Ureter (tissue), 1 donor: ENCODE measurements at places on chromosomes 3 and 15.

DNA sequence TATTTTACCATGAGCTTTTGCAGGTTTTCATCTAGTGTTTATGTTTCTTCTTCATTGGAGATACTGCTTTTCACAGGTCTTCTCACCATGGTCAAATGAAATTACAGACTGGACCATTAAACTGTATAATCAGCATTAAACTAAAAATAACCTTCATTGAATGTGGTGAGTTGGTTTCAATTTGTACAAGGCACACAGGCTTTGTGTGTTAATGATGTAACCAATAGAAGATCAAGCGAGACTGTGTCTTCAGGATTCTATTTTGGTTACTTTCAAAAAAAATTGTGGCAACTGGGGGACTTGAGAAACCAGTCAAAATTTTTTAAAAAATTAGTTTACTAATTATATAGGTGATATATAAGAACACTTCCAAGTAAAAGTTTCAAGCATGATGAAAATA, 54.3 kb upstream of the GCSAM start:
- DNase-seq = no peak

DNA sequence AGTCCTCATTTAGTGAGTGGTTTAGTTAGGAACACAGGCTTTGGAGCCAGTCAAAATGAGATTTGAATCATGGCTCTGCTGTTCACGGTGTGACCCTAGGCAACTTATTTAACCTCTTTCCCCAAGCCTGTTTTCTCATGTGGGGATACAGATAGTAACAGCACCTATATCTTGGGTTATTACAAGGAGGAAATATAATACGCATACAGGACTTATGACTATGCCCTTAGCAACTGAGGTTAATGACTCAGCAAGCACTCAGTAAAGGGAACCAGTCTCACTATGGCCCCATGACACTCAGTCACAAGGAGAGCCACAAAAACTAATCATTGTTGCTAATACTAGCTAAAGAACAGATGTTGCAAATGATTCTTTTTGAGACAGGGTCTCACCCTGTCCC, 45.9 kb downstream of the SUMF1 start:
- DNase-seq = no peak

DNA sequence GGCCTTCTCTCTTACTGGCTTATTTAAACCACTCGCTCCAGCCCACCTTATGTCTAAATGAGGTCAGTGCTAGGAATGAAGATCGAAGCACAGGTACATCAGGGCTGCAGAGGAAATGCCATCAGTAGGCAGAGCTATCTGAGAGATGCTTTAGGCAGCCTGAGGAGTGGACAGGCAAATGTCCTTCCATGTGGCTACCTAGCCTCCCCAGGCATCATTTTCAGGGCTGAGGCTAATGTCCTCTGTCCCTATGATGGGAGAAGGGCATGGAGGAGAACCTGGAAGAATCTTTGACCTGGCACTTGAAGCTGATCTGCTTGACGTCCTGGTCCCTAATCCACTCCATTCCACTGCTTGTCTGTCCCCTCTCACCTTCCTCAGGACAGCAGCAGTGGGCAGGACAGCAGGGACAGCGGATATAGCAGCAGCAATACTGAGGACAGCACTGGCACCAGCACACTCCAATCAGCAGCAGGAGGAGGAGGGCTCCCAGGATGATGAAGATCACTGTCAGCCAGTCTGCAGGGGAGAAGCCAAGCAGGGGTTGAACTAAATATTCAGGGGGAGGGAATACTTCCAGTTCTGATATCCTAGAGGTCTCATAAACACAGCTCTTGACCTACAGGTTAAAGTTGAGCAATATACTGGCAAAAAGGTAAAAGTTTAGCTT, 21.0 kb downstream of the ILDR1 start:
- no peak for DNase-seq

GRCh38 chr3:87298111-87298718, 21.8 kb upstream of the POU1F1 start:
- DNase-seq = no peak

GRCh38 chr15:49103002-49103401, 52.4 kb downstream of the COPS2 start:
- DNase-seq = no peak

DNA sequence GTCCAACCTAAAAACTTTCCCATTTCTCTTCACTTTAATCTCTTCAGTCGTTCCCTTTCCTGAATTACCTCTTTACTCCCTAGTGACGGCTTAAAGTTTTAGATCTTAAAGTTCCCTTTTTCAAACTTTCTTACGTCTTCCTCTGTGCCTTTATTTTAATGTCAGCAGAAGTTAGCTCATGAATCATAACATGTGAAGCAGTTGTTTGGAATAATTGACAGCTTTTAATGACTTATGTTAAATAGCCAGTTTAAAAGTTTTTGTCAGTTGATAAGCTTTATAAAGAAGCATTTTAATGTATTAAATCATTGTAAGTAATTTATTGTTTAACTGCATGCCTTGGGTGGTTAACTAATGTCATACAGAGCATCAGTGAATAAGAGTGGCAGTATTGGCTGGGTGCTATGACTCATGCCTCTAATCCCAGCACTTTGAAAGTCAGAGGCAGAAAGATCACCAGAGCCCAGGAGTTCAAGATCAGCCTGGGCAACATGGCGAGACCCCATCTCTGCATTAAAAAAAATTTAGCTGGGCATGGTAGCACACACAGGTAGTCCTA, 33.9 kb downstream of the PIK3CA start:
- no peak for DNase-seq

DNA sequence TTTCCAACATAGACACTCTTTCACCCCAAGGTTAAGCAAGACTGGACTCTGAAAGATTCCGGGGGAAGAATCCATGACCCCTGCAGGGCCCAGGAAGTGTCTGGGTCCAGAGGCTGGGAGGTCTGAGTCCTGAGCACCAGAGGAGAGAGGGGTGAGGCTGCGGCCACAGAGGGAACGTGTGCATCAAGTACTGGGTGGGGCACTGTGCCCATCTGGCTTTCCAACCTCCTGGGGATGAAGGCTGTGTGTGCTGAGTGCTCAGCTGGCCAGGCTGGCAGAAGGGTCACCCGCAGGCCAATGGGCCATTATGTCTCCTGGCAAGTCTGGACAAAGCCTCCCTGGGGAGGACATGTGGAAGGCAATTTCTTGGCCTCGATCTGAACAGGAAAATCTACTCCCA, 3.3 kb downstream of the CHRNA3 start:
- no peak for DNase-seq

DNA sequence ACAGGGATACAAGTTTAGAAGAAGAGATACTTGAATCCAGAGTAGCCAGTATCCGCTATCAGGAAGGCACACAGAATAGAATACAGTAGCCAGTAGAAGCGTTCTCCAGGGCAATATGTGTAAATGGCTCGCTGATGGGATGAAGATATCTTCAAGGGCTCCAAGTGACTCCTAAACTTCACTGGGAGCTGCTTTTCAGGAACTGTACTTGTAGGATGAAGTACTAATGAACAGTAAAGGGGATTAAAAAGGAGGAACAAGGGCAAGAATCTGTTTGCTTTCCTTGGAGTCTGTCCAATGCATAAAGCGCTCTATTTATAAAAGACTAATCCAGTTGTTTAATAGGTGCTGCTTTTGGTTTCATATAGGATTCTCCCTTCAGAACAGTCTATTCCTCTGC, 78.4 kb downstream of the THRB start:
- no peak for DNase-seq
